ENCODE measurements at places on chromosomes 12 and 14.

- no peak for DNase-seq
These were observed 33.7 kb upstream of the LRP1-AS start for GRCh38 chr12:57181072-57181471.

GRCh38 chr12:113766879-113767878 lies 198.9 kb downstream of the RBM19 start:
- DNase-seq: no peak

- no peak for DNase-seq
These were observed 148.0 kb downstream of the APAF1 start for GRCh38 chr12:98793121-98793520.

DNA sequence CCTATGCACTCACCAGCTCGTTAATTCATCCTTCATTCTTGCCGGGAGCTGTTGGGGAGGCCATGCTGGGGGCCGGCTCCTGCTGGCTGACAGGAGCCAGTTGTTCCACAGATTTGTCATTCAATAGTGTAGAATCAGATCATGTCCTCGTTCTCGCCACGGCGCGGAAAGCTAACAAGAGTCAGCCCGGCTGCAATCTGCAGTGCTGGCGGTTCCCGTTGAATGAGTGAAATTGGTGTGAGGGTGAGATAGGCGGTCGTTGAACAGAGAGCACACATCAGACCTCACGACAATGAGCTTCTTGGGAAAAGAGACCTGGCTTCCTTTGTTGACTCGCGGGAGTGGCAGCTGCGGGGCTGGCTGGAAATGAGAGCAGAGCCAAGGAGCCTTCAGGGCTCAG lies 57.5 kb downstream of the KIF26A start:
- DNase-seq: no peak

- DNase-seq: no peak
These were observed 6.3 kb upstream of the LTBP2 start for GRCh38 chr14:74618078-74618952.

- DNase-seq: no peak
These were observed 340.1 kb downstream of the BCL11B start for GRCh38 chr14:98931911-98932310.

- no peak for DNase-seq
These were observed 52.0 kb upstream of the CCDC63 start for GRCh38 chr12:110794623-110795280.

GRCh38 chr14:68712703-68713370 lies 80.0 kb downstream of the ZFP36L1 start:
- DNase-seq: no peak

All from GM19239 (cell line).